Liver (tissue), 10 donors: ENCODE measurements at places on chromosomes 11 and 22. TPM values are rescaled to one million over a fixed set of nuclear protein-coding genes. Genes with fewer than 3 reads are reported as not detected.

GRCh38 chr22:46445771-46446420, 91.5 kb downstream of the CELSR1 start:
- H3K27me3 ChIP-seq = no peaks in the 10 kb centered on the region
- no peak for DNase-seq
- H3K27ac ChIP-seq = no peak overlapping the region
- H3K4me1 ChIP-seq = no peaks in the 10 kb centered on the region

GRCh38 chr22:40419718-40420117, 49.3 kb downstream of the SGSM3 start:
- H3K36me3 ChIP-seq = peaks cover 10% of the 10 kb centered on the region
- peaks cover 4% of the 10 kb centered on the region for H3K4me1 ChIP-seq
- no peak for DNase-seq
- H3K27me3 ChIP-seq = no peaks in the 10 kb centered on the region

GRCh38 chr22:43153899-43154298, 2.5 kb downstream of the TSPO start:
- H3K4me3 ChIP-seq = no peak overlapping the region
- H3K36me3 ChIP-seq = no peaks in the 10 kb centered on the region
- DNase-seq = no peak
- H3K27ac ChIP-seq = no peak overlapping the region
- H3K4me1 ChIP-seq = peaks cover 22% of the 10 kb centered on the region
- no peaks in the 10 kb centered on the region for H3K27me3 ChIP-seq

GRCh38 chr22:23438216-23438615, 141.9 kb downstream of the IGLL1 start:
- H3K27me3 ChIP-seq = no peaks in the 10 kb centered on the region
- H3K4me3 ChIP-seq = no peak overlapping the region
- H3K4me1 ChIP-seq = no peaks in the 10 kb centered on the region
- no peaks in the 10 kb centered on the region for H3K36me3 ChIP-seq

DNA sequence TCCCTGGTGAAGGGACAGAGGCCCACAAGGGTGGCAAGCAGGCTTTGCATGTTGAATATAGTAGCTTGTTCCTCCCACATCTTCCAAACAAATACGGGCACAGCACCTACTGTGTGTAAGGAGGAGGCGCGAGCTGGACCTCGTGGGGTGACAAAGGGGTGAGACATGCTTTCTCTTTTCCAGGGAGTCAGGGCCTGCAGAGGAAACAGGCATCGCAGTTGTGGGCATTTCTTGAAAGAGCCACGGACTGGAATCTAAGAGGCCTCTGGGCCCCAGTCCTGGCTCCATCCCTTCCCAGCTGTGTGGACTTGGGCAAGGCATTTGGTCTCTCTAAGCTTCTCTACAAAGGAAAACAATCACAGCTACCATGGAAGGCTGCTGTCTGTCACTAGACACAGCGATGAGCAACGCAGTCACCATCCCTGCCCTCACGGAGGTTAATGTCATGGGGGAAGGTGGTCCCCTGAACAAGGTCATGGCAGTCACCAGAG, 13.0 kb upstream of the CDC42EP1 start:
- H3K4me3 ChIP-seq = no peak overlapping the region
- H3K27me3 ChIP-seq = no peaks in the 10 kb centered on the region
- H3K27ac ChIP-seq = peak overlapping the region; percentile 94

GRCh38 chr11:66055021-66055420, 2.9 kb downstream of the SF3B2 start:
- H3K4me3 ChIP-seq = no peak overlapping the region
- H3K36me3 ChIP-seq = peaks cover 35% of the 10 kb centered on the region
- peaks cover 35% of the 10 kb centered on the region for H3K4me1 ChIP-seq
- H3K27me3 ChIP-seq = no peaks in the 10 kb centered on the region
- no peak for DNase-seq

GRCh38 chr22:50738649-50739227, 734 bp downstream of the ACR start:
- H3K27me3 ChIP-seq = no peaks in the 10 kb centered on the region
- H3K36me3 ChIP-seq = no peaks in the 10 kb centered on the region
- H3K4me1 ChIP-seq = no peaks in the 10 kb centered on the region
- no peak overlapping the region for H3K27ac ChIP-seq

- no peak overlapping the region for H3K27ac ChIP-seq
- H3K4me1 ChIP-seq = peaks cover 3% of the 10 kb centered on the region
- no peaks in the 10 kb centered on the region for H3K27me3 ChIP-seq
- no peaks in the 10 kb centered on the region for H3K36me3 ChIP-seq
Measured at GRCh38 chr22:23065069-23065451, 5.3 kb upstream of the GNAZ start.

- no peak overlapping the region for H3K27ac ChIP-seq
- no peaks in the 10 kb centered on the region for H3K27me3 ChIP-seq
- no peaks in the 10 kb centered on the region for H3K4me1 ChIP-seq
- no peak for DNase-seq
Measured at GRCh38 chr11:44269369-44270351, 40.3 kb downstream of the ALX4 start.

OR52E8 gene
- not detected for polyA plus RNA-seq

B3GAT3 gene
- 29.2 TPM for polyA plus RNA-seq

SLC29A2 gene
- 1.6 TPM for polyA plus RNA-seq

SMCO4 gene
- 59.4 TPM for polyA plus RNA-seq

PGA5 gene
- polyA plus RNA-seq = 0.40 TPM
